ENCODE measurements at places on chromosomes 3 and 15.
A peak's percentile ranks its signal among the peaks of the same experiment; 100 is the strongest.

GRCh38 chr15:81295486-81296121, 28.3 kb downstream of the STARD5 start:
- no peak for DNase-seq

DNA sequence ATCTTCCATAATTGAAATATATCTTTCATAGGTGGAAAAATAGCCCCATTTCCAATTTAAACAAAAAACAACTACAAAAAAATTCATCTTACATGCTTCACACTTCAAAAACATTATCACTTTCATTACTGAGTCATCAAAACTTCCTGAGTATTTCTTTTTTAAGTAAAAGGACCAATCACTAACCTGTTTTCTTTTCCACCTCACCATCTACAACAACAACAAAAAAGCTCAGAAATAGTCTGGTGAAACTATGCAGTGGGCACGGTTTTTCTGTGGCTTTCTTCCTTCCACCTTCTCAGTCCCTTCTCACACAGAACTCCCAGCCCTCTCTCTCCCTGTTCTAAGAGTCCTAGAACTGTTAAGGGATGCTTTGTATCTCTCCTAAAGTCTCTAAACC, 20.3 kb upstream of the TNIK start:
- no peak for DNase-seq

DNA sequence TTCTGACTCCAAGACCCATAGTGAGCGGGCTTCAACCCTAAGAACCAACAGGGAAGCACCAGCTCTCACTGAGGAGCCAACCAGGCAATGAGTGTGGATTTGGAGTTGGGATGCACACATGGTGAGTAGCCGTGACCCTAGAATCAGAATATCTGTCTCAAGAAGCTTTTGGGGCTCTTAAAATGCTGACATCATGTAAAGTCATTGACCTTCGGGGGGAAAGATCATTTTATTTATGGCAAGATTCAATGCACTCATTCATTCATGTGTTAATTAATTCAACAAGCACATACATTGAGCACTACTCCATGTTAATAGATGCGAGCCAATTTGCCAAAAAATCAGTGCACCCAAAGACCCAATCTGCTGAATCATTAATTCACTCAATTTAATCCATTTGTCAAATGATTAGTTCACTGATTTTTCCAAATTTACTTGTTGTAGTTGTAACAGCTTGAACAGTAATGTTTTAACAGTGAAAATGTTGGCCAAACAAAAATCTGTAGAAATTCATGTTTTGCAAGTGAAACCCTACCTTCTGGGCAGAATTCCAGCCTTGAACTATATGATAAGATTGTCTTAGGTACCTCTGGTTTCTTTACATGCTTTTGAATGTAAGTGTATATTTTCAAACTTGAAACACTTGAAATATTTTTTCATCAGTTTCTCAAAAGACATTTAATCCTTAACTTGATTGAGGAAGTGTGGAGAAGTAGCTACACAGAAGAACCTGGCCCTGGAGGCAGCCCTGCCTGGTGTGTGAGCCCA, 29.8 kb upstream of the LACTB start:
- DNase-seq, result no peak

- DNase-seq, result no peak
Observed at GRCh38 chr3:95424279-95424678, 1361.4 kb downstream of the NSUN3 start.

DNA sequence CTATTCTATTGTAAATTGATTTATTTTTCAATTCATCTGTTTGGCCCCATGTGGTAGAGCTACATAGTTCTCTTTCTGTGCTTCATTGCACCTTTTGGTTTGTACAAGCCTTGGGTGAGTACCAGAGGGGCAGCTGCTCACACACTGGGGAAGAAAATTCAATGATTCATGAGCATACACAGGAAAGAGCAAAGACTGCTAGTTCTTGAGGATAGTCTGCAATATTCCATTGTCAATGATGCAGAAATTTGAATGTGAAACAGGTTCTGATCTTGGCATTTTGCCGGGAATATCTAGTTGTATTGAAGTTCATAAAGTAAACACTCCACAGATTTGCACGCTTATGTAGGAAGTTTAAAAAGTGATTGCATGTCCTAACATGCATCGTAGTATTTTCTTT, 304.6 kb downstream of the NAALADL2 start:
- no peak for DNase-seq

GRCh38 chr15:88975891-88976290, 62.7 kb upstream of the MFGE8 start:
- DNase-seq, result no peak

DNA sequence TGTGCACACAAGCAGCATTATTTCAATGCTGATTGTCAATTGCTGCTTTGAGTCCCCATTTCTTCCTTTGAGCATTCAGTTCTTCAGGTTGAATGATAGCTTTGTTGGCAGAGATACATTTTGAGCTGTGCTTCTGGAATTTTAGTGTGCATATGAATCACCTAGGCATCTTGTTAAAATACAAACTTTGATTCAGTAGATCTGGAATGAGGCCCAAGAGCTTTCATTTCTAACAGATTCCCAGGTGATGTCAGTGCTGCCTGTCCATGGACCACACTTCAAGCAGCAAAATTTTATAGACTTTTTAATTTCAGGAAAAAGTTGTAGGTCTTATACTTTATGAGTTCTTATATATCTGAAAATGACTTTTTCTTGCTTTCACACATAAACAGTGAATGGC, 131.1 kb downstream of the ADAMTSL3 start:
- DNase-seq, result peak; percentile 16

DNA sequence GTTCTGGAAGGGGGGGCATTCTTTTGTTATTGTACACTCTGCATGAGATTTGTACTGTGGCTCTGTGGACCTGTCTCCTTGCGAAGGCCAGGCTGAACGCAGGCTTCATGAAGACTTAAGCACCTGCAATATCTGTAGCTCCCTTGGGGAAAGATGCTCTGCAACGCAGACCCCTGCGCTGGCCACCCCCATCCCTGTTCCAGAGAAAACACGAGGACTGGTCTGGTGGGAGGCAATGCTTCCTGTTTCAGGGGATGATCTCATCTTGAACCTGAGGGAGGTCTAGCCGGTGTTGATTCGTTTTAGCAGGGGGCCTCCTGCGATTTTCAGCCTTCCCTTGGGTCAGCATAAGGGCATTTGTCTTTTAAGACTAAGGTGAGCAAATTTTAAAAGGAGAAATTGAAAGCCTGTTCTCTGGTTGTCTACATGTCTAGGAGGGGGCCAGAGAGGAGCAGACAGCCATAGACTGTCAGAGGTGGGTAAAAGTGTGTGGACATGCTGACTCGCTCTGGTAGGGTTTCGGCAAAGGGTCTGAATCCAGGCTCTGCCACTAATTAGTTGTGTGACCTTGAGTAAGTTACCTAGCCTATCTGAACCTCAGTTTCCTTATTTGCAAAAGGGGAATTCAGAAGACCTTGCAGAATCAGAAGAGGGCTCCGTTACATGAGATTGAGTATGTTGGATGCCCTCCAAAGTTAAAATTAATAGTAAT, 80.9 kb upstream of the RASGRF1 start:
- no peak for DNase-seq

DNA sequence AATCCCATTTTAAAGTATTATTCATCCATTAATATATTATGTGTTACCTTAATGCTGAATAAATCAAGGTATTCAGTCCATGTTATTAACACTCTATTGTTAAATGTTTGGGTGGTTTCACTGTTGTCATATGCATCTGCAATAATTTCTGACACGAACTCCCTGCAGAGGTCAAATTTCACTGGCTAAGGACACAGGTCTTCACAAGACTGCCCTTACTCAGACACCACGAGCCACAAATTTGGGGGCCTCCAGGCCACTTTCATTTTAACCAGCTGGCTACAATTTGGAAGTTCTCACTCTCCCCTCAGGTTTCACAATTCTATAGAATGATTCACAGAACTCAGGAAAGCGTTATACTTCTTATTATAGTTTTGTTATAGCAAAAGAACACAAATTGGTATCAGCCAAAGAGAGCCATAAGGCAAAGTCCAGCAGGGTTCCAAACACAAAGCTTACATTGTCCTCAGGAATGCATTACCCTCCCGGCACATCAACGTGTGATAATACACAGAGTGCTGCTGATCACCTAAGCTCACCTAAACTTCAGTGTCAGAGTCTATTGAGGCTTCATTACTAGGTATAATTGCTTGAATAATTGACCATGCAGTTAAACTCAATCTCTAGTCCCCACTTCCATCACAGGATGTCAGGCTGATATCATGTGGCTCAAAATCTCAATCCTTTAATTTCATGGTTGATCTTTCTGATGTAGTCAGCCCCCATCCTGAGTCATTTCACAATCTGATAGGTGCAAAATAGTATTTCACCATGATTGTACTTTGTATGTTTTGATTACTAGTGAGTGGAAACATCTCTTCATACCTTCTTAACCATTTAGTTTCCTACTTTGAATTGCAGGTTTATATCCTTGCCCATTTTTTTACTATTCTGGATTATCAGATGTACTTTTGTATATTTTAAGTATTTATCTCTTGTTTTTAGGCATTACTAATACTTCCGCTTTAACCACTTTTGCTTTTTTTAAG, 441.4 kb upstream of the AGTR1 start:
- no peak for DNase-seq

- no peak for DNase-seq
Observed at GRCh38 chr15:77032052-77032646, 37.2 kb downstream of the PSTPIP1 start.

DNA sequence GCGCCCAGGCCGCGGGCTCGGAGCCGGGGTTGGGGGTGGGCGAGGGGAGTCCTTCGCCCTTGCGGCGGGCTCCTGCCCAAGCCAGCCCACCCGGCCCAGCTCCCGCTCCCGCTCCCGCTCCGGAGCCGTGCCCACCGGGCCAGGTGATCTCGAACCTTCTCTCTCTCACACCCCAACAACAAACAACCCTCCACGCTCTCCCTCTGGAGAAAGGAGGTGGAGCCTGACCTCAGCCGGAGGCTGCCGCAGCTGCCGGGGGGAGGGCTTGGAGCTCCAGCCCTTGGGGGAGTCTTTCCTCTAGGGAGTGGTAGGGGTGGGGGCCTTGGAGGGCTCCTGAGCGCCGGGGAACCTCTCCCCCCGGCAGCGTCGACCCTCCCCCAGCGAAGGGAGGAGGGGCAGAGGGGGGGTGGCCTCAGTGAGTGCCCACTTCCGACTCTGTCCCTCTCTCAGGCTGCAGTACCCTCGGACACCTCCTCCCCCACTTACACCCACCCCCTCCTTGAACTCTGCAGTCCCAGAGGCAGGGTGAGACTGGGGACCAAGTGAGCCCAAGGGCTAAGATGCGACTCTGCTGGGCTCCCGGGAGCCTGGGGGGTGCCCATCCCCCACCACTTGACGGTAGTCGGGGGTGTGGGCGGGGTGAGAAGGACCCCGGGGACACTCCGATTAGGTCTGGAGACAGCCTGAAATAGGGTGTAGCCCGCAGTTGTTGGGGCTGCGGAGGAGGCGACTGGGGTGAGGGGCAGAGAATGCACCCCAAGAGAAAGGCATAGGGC, 4.4 kb upstream of the BAHD1 start:
- no peak for DNase-seq

- no peak for DNase-seq
Observed at GRCh38 chr3:80233576-80233975, 465.8 kb upstream of the ROBO1 start.

GRCh38 chr3:126114443-126115386, 30.8 kb upstream of the SLC41A3 start:
- no peak for DNase-seq

DNA sequence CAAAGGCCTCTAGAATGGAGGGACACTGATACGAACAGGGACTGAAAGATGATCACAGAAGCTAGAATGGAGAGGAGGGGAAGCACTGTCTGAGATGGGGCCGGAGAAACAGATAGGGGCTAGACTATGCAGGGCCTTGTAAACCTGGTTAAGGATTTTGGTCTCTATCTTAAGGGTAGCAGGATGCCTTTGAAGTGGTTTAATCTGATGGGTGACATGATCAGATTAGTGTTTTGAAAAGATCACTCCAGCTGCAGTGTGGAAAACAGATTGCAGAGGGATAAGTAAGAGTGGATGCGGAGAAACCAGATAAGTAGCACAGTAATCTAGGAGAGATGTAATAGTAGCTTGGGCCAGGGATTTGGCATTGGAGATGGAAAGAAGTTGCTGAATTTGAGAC, 108.1 kb downstream of the RSRC1 start:
- no peak for DNase-seq

- no peak for DNase-seq
Observed at GRCh38 chr3:170863816-170864215, 6.2 kb downstream of the RPL22L1 start.

DNA sequence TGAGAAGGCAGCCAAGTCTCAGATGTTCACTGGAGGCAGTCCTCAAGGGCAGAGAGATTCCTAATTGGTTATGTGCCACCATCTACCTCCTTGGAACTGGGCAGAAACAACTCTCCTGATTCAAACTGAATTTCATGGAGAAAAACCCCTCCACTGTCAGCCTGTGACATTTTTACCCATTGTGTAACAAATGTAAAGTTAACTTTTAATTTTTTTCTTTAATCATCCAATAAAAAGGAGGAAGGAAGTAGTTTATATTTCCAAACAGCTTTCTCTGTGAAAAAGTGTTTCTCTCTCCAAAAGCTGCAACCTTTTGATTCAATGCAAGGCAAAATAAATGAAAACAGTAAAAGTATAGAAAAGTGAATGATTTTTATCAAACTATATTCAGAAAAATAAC, 510 bp upstream of the COLQ start:
- no peak for DNase-seq

DNA sequence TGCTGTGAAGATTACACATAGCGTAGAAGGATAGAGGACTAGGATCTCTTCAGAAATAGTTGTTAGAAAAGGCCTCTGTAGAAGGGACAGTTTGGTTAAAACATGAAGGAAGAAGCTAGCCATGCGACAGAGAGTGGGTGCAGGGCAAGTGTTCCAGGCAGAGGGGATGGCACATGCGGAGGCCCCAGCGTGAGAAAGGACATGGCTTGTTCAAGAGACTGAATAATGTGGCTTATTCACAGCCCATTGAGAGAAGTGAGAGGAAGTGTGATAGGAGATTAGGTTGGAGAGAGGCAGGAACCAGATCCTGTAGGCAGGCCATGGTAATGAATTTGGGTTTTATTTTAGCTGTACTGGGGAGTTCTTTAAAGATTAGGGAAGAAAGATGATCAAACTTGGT, 56.4 kb downstream of the NEO1 start:
- DNase-seq, result no peak

DNA sequence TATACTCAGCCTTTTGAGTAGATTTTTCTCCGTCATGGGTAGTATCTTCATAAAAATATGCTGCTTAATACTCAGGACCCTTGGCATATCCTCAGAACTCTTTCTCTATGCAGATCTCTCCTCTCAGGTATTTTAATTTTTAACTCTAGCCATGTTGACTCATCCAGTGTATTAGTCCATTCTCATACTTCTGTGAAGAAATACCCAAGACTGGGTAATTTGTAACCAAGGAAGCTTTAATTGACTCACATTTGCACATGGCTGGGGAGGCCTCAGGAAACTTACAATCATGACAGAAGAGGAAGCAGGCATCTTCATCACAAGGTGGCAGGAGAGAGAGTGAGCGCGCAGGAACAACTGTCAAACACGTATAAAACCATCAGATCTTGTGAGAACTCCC, 129.3 kb upstream of the CD96 start:
- DNase-seq, result no peak

- DNase-seq, result peak; percentile 47
Observed at GRCh38 chr15:71114887-71115566, at the start of gene THSD4. THSD4 (plus strand) TSS chr15:71115471.

- DNase-seq, result no peak
Observed at GRCh38 chr3:43353923-43354670, 67.8 kb downstream of the SNRK start.

Data from fibroblast of the conjunctiva (primary cell).